ENCODE measurements at places on chromosomes 12 and 14.

GRCh38 chr14:104392001-104392395 is 187.6 kb upstream of the C14orf180 start:
- no peak for DNase-seq

DNA sequence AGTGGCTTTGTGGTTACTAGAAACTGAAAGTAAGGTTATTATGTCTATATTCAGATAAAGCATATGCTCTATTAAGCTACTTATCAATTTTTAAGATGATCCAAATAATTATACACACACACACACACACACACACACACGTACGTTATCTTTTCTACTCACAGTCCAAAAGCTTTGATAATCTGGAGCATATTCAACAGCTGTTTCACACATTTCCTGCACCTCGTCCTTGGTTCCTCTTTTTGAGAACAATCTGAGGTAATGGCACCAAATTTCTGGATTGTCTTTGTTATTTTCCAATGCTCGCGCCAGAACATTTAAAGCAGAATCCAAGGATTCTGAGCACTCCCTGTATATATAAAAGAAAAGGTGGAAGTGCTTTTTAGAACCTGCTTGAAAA is 37.5 kb downstream of the ZFC3H1 start:
- no peak for DNase-seq

- no peak for DNase-seq
Observed at GRCh38 chr14:24197056-24197450, 1.8 kb upstream of the TM9SF1 start.

GRCh38 chr12:91100906-91101305 is 10.4 kb downstream of the LUM start:
- no peak for DNase-seq

- DNase-seq = no peak
Observed at GRCh38 chr12:14902465-14902864, 16.8 kb upstream of the MGP start.

GRCh38 chr14:90499121-90499520 is 102.3 kb downstream of the CALM1 start:
- DNase-seq = no peak
